ENCODE measurements at places on chromosomes 6 and 20.
A peak's percentile ranks its signal among the peaks of the same experiment; 100 is the strongest.

GRCh38 chr20:2336471-2336870, 40.7 kb downstream of the TGM3 start:
- no peak for DNase-seq

DNA sequence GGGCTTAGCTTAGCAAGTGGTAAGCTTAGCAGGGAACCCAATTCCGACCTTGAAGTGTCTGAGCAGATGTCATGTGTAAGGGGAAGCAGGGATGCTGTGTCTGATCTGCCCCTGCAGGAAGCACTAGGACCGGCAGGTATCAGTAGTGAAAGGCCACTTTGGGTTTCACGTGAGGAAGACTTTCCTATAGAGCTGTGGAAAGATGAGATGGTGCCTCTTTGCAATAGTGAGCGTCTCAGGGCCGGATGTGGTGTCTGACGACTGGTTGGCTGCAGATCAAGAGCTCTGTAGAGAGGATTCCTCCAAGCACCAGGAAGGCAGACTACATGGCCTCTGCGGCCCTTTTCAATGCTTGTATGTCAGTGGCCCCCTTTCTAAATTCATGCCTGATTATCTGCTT, 98.3 kb downstream of the TIAM2 start:
- no peak for DNase-seq

DNA sequence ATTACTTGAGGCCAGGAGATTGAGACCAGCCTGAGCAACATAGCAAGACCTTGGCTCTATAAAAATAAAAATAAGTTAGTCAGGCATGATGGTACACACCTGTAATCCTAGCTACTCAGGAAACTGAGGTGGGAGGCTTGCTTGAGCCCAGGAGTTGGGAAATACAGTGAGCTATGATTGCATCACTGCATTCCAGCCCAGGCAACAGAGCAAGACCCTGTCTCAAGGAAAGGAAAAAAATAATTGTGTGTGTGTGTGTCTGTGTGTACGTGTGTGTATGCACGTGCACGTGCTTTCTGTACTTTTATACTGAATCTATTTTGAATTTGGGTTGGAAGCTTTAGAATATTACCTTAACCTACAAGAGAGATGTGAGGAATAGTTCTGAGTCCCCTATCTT, 58.9 kb downstream of the KIZ start:
- no peak for DNase-seq

- peak; percentile 77 for DNase-seq
These were observed 7.9 kb downstream of the COL9A3 start for GRCh38 chr20:62824476-62825332.

- DNase-seq: peak; percentile 73
These were observed 5.0 kb upstream of the GABRR1 start for GRCh38 chr6:89221971-89222711.
